ENCODE measurements at places on chromosomes 3 and 15.
A peak's percentile ranks its signal among the peaks of the same experiment; 100 is the strongest.

- DNase-seq = no peak
Measured at GRCh38 chr3:12458901-12459300, 25.4 kb upstream of the TSEN2 start.

GRCh38 chr3:188331166-188331565 lies 177.2 kb downstream of the LPP start:
- DNase-seq = no peak

DNA sequence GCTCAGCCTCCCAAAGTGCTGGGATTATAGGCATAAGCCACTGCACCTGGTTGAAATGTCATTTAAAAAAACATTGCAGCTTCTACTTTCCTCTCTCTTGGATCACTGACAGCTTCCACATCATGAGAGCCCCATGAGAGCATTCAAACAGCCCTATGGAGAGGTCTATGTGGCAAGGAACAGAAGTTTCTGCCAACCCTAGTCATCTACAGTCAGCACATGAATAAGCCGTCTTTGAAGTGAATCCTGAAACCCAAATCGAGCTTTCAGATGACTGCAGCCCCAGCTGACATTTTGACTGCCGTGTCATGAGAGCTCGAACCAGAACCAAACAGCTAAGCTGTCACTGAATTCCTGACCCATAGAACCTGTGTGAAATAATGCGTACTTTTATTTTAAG lies 39.8 kb downstream of the CD200R1L start:
- no peak for DNase-seq

- DNase-seq = no peak
Measured at GRCh38 chr15:67196672-67197363, 57.6 kb downstream of the AAGAB start.

DNA sequence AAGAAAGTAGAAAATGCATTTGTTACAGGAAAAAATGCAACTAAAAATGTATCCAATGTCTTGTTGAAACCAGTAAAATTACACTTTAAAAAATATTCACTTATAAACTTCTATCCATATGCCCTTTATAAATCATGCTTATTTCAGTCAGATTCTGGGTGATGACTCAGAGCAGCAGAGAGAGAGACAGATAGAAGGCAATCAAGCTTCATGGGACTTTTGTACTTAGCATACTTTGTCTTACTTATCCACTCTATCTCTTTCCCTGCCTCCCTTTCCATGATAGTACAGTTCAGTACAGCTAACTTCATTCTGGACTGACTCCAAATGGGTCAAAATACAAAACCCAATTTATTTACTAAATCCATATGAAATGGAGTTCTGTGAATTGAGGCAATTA lies 1438.2 kb downstream of the ZPLD1 start:
- no peak for DNase-seq

- DNase-seq = no peak
Measured at GRCh38 chr15:78989701-78990240, 44.9 kb upstream of the CTSH start.

DNA sequence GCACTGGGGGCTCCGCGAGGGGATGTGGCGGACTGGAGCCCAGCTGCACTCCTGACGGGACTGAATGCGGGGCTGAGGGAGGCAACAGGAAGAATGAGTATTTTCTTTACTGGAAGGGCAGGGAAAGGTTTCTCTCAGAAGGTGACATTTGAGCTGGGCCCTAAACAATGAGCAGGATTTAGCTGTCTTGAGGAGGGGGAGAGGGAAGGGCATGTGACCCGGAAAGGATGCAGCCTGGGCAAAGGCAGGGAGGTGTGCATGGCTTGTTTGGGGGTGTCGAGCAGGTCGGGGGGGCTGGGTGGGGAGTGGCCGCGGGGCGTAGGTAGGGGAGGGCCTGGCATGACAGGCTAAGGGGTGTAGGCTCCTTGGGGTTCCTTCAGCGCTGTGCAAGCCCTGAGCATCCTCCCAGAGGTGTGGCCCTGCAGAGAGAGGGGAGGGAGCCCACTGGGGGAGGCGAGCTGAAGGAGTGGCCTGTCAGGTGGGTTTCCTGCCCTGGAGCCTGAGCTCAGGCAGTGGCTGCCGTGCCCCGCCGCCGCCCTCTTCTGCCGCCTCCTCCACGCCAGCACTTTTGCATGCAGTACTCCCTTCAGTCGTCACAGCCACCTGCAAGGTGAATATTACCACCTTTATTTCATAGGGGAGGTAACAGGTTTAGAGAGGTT lies 17.2 kb upstream of the ANKDD1A start:
- DNase-seq = peak; percentile 74

DNA sequence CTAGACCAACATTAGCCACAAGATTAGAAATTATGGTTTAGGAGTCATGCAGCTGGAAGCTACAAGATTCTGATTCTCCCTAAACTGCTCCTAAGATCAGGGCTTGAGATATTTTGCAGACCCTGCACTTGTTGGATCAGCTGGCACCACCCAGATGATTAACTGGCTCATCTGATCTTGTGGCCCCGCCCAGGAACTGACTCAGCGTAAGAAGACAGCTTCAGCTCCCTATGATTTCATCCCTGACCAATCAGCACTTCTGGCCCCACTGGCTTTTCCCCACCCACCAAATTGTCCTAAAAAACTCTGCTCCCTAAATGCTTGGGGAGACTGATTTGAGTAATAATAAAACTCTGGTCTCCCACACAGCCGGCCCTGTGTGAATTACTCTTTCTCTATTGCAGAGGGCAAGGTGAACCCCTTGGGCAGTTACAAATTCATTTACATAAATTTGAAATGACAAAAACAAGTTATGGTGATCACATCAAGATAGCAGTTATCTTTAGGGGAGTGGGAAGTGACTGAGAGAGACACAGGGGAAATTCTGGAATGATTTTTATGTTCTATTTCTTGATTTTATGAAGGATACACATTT lies 76.5 kb downstream of the CD200R1L start:
- DNase-seq = peak; percentile 53

- DNase-seq = no peak
Measured at GRCh38 chr3:27114684-27115083, 254.5 kb downstream of the NEK10 start.

DNA sequence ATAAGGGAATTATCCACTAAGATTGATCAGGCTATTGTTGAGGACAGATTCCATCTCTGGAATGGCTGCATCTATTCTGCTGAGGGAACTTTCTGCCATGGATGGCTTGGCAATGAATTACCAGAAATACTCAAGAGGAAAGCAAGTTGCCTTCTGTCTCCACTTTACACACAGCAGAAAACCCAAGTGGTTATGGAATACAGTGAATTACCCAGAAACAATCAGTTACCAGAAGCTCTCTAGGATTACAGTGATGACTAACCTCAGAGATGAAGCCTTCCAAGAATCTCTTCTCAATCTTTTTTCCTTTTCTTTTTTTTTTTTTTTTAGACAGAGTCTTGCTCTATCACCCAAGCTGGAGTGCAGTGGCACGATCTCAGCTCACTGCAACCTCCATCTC lies 183.3 kb downstream of the WDR76 start:
- no peak for DNase-seq

DNA sequence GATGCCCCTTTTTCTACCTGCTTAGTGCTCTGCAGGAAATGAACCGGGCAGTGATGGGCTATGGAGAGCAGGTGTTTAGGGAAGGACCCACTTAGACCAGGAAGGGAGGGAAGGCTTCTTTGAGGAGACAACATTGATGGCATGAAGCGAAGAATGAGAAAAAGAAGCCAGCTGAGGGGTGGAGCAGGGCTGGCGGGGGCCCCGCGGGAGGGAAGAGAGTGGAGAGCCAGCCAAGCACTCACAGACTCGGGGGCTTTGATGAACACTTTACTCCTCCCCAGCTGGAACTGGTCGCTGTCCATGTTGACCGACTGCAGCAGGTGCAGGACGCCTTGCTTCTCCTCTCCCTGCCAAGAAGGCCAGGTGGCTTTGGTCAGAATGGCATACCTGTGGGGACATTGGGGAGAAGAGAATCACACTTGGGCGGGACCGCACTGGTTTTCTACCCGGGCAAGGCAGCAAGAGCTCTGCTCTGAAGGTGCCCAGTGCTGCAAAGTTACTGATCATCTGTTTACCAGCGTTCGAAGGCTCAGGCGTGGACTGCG lies 28.4 kb upstream of the LDHAL6B start:
- no peak for DNase-seq

Measured in stimulated activated naive CD8-positive, alpha-beta T cell treated with anti-CD3 and anti-CD28 coated beads, Interleukin-15, Interleukin-2, amounts not matched to agents 100 U/mL and 50 U/mL, for 24 hours (primary cell).